ENCODE measurements at places on chromosomes 7 and 10.

DNA sequence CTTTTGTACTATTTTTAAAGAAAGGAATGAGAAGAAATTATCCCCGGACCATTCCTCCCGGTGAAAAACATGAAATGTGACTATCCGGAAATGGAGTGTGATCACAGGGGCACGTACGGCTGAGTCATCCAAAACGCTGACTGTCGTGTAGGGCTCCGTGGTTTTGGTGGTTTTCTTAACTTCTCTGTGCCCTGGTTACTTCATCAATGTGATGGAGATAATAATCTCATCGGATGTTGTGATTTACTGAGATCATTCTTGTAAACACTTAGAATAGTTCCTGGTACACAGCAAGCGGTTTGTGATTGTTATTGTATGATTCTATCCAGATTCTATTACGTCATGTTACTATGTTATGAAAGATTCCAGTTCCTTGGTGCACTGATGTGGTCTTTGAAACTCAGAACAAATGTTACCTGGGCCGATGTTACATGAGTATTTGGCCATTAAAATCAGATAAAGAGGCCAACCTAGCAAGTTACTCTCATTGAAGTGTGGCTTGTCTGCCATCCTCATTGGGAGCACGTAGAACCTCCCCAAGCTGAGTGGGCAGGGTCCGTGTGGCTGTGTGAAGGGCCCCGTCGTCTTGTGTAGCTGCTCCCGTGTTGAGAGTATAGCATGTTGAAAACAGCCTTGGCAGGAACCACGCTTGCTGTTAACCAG, 99.5 kb downstream of the CAMK1D start:
- DNase-seq: no peak

DNA sequence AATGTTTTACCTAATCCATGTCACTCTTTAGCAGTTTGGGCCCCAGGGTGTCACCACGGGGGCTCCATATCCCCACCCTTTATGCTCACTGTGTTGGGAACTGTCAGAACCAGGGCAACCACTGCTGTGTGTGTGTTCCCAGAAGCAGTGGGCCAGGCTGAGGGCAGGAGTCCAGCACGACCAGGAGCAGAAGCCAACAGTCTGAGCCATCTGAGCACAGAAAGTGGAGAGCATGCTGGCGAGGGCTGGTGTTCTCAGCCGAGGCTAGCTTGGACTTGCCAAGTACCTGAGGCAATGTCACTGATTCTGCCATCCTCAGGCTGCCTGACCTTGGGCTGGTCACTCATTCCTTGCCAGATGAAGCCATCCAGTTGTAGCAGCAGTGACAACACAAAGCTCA, 285.0 kb downstream of the BMPER start:
- DNase-seq: no peak

DNA sequence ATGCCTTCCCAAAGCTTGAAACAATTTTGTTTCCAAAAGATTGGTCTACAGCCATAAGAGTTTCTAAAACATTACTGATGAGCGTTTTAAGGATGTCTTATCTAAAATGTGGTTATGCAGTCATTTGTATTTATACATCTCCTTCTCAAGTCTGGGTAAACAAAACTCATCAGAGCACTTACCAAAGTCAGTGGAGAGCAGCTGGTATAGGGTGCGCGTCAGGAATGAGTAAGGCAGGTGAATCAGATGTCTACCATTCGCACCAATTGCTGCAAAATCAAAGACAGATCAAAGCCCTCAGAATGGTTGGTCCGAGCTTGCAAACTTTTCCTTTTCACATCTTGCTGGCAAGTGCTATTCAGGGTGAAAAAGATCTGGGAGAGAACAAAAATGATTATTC, 65.6 kb upstream of the FAM171A1 start:
- DNase-seq: no peak

DNA sequence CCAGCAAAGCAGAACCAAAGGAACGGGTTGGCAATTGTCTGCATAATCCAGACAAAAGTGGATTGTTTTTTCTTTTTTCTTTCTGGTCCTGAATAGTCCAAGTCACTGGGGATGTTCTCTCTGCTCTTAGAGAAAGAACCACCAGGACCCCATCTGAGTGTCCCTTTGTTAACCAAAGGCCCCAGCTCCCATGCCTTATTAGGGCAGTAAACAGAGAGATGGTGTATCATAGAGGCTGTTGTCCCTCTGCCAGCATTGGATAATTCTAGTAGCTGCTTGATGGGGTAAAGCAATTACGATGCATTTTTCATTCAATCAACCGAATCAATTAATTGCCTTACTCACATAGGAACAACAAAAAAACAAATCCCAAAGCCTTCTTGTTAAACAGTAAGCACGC, 213.0 kb downstream of the BUB3 start:
- no peak for DNase-seq

GRCh38 chr7:120785095-120785494, 72.8 kb downstream of the TSPAN12 start:
- DNase-seq: no peak

- DNase-seq: no peak
Observed at GRCh38 chr10:44787480-44788075, 123.6 kb upstream of the TMEM72 start.

DNA sequence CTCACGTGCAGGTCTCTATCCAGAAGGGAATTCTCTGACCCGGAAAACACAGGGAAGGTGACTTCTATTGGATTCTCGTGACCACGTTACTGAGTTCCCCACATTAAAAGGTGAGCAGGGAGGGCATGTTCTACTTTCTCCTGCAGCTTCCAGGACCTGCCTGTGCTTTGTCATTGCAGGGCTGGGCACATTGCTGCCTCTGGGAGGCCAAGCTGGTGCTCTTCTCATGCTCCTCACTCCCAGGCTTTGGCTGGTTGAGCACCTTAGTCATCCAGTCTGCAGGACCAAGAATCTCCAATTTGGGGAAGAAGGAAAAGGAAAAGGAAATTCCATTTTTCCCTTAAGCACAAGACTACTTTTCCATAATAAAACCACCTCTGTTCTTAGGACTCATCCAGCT, 86.5 kb upstream of the TMEM72 start:
- no peak for DNase-seq

DNA sequence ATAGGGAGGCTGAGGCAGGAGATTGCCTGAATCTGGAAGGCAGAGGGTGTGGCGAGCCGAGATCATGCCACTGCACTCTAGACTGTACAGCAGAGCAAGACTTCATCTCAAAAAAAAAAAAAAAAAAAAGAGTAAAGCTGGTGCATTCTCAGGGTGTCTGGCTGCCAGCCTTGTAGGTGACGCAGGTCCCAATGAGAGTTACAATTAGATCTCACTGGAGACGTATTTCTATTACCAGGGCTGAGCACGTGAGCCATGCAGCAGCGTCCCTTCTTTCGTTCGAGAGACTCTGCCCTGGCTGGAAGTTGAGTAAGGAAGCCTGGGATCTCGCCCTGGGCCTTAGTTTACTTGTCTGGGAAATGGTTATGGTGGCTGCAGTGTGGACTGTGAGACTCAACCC, 22.4 kb upstream of the ZMIZ1 start:
- no peak for DNase-seq

- DNase-seq: no peak
Observed at GRCh38 chr10:118865998-118866693, 111.4 kb upstream of the CACUL1 start.

DNA sequence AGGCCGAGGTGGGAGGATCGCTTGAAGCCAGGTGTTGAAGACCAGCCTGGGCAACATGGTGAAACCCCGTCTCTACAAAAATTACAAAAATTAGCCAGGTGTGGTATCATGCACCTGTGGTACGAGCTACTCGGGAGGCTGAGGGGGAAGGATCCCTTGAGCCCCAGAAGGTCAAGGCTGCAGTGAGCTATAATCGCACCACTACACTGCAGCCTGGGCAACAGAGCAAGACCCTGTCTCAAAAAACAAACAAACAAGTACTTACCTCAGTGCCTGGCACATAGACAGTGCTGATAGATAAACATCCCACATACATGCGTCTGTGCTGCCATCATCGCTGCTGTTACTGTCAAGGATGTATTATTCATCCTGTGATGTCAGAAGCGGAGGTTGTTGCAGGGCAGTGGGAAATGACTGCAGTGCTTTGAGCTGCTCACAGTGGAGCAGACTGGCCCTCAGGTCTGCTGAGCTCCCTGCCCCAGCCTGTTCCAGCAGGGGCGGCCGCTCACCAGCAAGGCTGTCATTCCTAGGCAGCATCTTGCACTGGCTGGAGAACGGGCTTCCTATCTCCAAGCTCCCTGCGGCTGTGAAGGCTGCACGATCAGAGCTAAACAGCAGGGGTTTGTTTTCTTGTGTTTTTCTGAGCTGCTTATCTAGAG, 18.6 kb downstream of the FOXK1 start:
- no peak for DNase-seq

DNA sequence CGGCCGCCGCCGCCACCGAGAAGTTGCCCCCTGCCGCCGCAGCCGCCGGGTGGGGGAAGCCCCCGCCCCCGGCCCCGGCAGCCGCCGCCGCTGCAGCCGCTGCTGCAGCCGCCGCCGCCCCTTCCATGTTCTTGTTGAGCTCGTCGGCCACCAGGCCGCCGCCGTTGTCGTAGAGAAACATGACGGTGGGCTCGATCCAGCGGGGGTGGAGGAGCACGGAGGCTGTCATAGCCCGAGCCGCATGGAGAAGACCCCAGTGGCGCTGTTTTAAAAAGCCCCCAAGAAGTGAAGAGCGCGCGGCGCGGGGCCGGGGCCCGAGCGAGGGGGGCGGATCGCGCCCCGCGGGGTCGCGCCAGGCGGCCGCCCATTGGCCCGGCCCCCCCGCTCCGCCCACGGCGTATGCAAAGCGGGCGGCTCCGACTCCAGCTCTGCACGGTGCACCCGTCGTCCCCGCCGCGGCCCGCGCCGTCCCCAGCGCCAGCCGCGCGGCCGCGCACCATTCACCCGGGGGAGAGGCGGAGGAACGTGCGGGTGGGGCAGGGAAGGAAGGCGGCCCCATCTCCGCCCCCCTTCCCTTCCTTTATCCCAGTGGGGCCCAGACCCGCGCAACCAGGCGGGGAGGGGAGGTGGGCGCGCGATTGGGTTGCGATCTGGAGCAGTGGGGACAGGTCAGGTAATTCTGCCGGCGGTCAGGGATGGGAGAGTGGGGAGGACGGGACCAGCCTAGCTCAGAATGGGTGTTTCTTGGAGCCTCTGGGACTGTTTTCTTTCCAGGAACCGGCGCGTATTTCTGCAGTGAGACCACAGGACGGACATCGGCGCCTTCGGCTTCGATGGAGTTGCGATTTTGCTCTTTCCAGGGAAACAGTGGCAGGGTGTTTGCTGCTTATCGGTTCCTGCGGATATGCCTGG, at the start of gene HOXA13:
Gene HOXA13, minus strand, starts transcription at position 243 of the 912 bp plus-strand sequence. Its CDS starts 14 bp downstream, at position 229.
- no peak for DNase-seq

- DNase-seq: no peak
Observed at GRCh38 chr7:149334219-149334618, 72.2 kb downstream of the ZNF783 start.

- DNase-seq: no peak
Observed at GRCh38 chr10:94076325-94076841, 82.7 kb downstream of the PLCE1 start.

DNA sequence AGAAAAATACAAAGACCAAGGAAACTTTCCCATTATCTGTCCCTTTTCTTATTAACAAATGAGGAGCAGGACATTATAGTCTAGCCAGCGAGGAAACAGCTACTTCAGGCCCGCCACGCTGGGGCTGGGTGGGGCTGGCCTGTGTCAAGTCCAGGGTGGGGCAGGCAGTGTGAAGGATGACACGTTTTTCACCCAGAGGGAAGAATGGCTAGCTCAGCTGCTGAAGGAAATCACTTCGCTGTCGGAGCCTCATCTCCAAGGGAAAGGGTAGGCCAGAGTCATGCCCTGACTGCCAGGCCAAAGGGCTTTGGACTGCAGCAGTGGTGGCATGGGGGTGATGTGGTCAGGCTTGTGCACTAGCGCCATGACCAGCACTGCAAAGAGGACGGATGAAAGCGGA, 24.4 kb downstream of the COL13A1 start:
- DNase-seq: no peak

DNA sequence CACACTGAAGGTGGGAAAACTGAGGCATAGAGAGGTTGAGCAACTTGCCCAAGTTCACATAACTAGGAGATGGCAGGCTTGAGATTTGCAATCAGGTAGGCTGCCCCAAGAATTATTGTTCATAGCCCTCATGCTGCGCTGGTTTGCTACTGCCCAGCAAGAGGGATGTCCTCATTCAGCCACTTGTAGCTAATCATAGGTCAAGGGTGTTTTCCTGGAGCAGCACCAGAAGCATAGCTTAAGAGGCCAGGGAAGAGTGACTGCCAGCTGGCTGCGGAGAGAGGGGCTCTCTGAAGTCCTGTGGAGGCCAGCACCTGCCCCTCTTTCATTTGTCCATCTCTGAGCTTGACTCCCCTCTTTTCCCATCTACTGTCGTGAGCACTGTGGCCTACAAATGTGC, 15.0 kb downstream of the CDHR3 start:
- no peak for DNase-seq

- DNase-seq: no peak
Observed at GRCh38 chr10:6255548-6256061, 52.9 kb downstream of the PFKFB3 start.

DNA sequence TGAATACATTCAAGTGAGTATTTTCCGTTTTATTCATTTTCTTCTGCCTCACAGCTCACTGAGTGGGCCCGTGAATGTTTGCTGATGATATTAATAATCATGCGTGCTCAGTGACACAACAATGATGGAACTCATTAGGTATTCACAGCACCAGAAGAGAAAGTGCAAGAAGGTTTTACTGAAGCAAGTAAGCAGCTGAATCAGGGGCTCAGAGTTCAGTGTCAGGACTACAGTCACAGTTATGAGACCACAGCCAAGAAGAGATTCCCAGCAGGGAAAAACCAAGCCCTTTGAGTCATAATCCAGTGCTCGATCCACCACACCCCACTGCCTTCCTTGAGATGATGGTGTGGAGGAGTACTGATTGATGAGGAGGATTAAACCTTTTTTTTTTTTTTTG, 247.4 kb downstream of the KIAA1217 start:
- DNase-seq: no peak

DNA sequence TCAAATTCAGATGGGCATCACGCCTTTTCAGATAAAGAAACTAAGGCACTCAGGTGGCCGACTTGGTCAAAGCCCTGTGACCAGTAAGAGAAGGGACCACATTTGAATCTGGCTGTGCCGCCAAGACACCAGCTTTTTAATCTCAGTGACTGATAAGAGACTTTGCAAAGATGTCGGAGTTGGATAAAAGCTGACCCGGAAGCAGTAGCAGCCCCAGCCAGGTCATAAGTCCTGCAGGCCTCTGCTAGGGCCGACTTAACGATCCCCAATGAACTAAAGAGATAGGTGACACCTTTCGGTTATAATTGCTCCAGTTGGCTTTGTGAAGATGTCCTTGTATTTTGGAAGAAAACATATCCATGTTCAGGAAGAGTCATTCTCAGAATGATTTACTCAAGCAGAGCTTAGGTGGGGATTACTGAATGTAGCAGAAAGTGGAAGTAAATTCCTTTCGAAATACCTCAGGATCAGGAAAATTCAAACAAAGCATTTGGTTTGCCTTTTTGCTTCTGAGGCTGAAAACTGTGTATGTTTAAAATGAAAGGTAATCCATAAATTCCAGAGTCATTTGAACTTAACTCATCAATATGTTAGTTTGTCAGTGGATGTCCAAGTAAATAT, 164.2 kb upstream of the PITRM1 start:
- DNase-seq: no peak

DNA sequence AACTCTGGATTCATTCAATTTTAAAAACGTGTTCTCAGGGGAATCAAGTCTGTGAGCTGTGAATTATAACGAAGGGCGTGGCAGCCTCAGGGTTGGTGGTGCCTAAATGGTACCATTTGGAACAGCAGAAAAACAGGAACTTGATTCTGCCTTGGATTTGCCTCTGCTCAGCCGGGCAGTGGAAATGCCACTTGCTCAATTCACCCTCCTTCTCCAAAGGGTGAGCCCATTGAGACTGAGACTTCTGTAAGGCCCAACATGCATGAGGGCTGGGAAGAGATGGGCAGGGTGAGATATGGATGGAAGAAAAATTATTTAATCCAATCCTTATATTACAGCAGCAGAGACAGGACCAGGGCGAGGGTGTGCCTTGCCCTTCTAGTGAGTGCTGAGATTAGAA, 107.1 kb upstream of the HABP2 start:
- no peak for DNase-seq

All from iPS DF 6.9 (cell line).